ENCODE measurements at places on chromosomes 12 and 14. TPM values are rescaled to one million over a fixed set of nuclear protein-coding genes. Genes with fewer than 3 reads are reported as not detected.

- DNase-seq: no peak
Observed at GRCh38 chr12:108634341-108634751, 652 bp upstream of the SELPLG start.

GRCh38 chr12:93918262-93918661, 230.1 kb upstream of the PLXNC1 start:
- DNase-seq: no peak

The AKAP5 gene
- total RNA-seq: 0.41 TPM

DNA sequence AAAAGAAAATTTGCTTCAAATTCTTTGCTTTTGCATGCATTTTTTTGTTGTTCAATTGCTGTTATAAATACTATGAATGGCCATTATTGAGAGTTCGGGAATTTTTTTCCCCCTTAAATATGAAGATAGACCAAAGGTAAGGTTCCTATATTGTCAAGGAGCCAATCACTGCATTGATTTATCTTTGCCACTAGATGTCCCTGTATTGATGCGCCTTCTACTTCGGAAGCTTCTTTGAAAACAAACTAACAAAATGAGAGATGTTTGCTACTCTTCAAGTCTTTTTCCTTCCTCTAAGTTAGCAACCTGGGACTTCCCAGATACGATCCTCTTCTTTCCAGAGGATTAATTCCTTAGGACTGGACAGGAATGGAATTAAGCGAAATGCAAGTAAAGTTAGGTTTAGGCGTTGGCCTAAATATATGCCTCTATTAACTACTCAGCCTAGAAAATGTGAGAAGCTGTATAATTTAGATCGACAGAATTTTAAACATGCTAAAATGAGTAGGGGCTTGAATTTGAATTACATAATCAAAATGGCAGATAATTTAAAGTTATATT, 318.1 kb downstream of the AEBP2 start:
- DNase-seq: no peak

The KLHL33 gene
- total RNA-seq: 0.31 TPM

The RNU6-8 gene
- total RNA-seq: not detected

DNA sequence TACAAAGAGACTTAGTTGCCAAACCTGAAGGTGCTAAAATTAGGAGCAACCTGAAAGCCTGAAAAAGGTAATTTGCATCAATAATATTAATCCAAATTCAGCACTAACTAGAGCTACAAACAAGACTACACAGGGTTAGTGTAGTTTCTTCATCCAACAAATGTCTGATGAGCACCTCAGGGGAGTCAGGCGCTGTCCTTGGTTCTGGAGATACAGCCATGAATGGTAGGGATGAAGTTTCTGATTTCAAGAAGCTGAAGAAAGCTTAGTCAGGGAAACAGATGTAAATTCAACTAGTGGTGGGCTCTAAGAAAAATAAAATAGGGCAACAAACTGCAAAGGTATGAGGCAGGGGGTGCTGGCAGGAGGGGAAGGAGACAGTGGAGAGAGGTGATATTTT, 266.3 kb downstream of the GLT1D1 start:
- no peak for DNase-seq

DNA sequence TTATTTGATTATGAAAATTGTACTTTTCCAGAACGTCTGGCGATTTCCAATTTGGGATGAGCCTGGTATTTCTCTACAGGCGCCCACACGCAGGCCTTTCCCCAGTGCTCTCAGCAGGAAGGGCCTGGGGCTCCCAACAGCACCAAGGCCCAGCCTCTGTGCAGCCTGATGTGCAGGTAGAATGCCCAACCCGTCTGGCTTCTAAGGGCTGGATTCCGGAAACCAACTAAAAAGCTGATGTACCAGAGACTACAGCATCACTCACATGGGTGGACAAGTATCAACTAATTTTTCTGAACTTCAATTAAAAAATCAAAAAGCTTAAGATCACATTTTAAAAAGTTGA, 25.8 kb downstream of the CDC42BPB start:
- no peak for DNase-seq

DNA sequence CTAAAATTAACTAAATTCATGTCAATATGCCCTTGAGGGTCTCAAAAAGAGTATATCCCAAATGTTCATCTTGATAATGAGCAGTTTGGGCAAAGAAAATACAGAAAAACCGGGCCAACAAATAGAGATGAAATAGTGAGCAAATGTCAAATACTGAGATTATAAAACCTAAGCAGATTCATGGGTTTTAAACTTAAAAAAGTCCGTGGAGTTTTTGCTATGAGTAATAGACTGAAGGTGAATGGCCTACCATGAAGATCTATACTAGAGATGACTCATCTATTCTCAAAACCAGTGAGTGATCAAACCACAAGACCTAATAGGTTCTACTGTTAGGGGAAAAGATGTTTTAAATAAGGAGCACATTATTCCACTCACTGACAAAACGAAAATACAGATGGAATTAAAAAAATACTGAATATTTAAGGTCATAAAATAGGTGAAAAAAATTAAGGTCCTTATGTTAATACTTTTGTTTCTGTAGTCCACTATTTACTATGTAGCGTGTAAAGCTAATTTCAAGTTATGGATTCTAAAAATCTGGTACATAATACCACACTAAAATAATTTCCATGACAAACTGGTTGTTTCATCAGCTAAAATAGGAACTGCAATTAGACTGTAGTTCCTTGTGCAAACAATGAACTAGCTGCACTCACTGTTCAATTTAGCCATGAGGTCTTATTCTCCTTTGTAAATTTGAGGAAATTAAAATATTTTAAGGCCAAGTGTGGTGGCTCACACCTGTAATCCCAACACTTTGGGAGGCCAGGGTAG, 5.0 kb downstream of the HNRNPC start:
- DNase-seq: no peak

GRCh38 chr14:93977790-93978581, 1.6 kb upstream of the ASB2 start:
- DNase-seq: no peak

DNA sequence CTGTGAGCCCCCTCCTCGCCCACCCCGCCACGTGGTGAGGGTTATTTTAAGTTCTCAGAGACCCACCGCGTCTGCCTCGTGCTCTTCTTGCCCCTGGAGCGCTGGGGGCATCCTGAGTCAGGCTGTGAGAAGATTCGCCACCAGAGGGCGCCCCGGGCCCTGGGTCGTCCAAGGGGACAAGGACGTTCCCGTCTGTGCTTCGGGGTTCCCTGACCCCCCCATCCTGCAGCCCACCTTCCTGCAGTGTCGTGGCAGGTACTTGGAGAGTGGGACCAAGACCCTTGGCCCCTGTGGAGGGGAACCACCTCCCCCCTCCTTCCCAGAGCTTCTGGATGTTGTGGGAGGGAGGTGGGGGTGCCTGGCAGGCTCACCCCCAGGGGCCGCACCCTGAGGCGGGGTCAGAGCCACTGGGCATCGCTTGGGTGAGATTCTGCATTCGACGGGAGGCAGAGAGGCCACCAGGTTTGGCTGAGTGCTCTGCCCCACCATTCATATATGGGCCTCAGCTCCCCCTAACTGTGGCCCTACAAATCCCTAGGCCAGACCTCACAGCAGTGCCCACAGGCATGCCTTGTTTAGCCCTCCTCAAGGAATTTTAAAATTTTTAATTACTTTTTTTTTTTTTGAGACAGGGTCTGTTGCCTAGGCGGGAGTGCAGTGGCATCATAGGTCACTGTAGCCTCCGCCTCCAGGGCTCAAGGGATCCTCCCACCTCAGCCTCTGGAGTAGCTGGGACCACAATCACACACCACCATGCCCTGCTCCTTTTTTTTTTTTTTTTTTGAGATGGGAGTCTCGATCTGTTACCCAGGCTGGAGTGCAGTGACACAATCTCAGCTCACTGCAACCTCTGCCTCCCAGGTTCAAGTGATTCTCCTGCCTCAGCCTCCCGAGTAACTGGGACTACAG, 17.0 kb downstream of the RHOF start:
- peak; percentile 88 for DNase-seq

DNA sequence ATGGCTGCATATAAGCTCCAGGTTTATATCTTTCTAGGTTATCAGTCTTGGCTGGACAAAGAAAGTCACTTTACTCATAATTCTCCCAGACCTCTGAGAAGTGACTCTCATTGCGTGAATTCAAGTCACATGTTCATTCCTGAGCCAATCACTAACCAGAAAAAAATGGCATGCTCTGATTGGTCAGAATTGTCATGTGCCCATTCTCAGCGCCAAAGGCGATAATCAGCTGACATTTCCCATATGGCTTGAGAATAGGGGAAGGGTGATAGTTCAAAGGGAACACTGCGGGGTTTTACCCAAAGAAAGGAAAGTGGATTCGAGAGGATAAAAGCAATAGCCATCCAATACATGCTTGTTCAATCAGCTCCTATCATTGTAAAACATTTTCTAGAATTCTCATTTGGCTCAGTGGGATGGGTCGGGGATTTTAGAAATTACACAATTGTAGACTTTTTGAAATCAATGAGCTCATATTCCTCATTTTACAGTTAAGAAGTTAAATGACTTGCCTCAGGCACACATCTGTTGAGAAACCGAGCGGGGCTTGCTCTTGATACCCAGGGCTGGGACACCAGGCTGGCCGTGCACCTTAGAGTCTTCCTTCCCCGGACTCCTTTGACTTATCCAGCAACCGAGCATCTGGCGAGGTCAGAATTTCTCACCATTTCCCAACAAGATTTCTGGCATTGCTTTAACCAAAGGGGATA, 454.0 kb upstream of the TBX3 start:
- no peak for DNase-seq

The PDZRN4 gene
- not detected for total RNA-seq

- DNase-seq: peak; percentile 74
Observed at GRCh38 chr14:90409209-90409730, 12.4 kb downstream of the CALM1 start.

GRCh38 chr14:79293482-79294177, 917.7 kb downstream of the DIO2 start:
- DNase-seq: no peak

- no peak for DNase-seq
Observed at GRCh38 chr14:89415159-89415558, 1.9 kb downstream of the FOXN3 start.

The TAS2R43 gene
- total RNA-seq: not detected

DNA sequence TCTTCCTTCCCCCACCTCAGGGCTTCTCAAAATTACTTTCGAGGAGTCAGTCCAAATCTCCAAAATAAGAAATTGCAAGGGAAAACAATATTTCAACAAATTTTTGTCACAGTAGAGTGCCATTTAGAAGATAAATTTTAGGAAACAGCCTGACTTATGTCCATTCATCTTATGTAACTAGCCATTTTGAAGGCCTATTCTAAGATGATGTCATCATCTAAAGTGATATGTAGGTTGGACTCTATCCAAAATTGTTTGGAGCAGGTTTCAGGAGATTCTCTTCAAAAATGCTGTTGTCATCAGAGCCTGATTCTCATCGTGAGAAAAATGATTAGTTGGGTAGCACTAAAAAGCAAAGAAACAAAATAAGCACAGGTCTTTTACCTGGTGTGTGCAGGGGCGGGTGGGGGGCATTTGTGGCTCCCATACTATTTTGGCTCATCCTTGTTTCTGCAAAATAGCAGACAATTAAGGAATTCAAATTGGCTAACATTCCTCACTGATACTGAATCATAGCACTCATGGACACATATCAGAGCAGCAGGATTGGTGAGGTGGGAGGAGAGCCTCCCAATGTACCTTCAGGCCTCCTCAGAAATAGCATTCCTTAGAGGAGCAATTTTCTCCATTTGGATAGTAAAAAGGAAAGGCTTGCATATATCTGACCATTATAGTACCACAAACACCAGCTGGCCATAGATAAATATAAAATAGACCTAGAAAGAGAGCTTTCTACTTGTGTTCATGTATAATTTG, 360.9 kb upstream of the NAV3 start:
- DNase-seq: no peak

Data from heart left ventricle (tissue), 16 donors.